Pons (tissue), 1 donor: ENCODE measurements at places on chromosomes 11 and 22.

DNA sequence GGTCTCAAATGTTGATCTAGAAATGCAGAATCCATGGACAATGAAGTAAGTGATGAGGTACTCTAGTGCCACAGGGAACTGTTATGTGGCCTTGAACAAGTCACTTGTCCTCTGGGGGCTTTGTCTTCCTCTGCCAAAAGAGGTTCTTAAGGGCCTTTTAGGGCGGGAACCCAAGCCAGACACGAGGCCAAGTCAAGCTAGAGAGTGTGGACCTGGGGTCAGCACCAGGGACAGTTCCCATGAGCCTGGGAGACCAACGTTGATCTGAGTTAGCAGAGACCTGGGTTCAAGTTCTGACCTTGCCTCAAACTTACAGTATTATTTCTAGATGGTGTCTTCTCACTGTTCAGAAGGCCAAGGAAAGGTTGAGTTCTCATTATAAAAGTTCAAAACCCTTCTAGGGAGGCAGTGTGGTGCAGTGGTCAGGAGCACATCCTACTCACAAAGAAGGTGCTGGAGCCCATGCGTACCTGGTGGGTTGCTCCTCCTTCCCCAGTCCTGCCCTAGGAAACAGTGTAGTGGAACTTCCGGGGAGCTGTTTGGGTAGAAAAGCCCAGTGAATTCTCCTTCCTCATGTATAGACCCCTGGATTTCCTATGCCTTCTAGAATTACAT, 121.5 kb downstream of the CHST1 start:
- DNase-seq, result no peak

DNA sequence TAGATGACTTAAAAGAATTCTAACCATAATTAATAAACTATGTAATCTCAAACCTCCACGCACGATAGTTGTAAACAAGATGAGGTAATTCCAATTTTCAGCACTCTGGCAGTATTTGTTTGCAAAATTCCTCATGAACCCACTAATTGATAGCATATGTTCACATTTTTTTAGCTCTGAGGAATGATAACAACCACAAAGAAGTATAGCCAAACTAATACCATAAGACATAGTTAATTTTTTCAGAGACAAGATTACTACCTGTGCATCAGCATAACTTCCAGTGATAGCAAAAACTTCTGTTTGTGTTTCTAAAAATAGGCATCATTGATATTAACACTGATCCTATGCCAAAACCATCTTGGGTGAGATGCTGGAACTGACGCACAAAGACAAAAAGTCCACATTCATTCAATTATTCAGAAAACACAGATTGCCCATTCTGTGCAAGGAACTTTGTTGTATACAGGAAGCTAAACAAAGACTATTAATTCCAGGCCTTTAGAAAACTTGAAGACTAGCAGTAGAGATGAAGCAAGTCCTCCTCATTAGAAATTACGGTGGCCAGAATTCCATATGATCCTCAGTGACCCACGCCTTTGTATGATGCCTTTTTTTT, 57.7 kb downstream of the PDGFD start:
- no peak for DNase-seq

- DNase-seq, result no peak
These were observed 15.1 kb upstream of the SLC3A2 start for GRCh38 chr11:62865635-62866034.

GRCh38 chr22:50734343-50734771, 3.6 kb upstream of the ACR start:
- DNase-seq, result no peak

DNA sequence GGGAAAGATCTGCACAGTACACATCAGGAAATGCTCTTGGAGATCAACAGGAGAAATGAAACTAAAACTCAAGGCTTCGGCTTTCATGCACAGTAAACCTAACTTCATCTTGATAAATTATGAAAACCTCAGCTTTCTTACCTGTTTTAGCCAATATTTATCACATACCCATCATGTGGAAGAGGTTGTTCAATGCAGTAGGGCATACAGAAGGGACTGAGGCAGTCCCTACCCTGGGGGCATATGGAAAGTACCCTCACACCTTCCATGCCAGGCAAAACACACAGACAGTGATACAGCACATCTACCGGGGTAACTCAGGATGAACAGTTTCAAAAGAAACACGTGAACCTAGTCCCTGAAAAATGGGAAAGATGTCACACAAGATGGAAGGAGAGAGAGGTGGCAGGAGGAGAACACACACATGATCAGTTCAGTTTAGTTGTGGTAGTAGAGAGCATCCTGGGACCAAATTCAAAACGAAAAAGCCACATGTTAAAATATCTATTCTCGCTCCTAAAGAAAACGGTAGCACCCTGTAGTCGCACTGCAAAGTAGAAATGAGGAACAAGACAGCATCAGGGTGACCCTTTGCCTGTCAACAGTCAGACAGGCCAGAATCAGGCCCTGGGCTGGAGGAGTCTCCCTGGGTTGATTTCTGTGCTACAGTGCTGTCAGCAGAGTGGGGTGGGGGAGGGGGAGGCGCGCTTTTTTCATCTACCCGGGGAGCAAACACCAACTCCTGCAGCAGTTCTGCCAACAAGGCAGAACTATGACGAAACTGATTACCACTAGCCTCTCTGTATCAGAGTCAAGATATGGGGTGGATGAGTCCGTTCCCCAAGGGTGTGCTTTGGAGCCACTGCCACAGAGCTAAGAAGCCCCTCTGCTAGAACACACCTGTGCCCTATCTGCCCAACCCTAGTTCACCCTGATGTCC, 1.3 kb downstream of the HIRA start:
- no peak for DNase-seq
